ENCODE measurements at places on chromosomes 2 and 18.
A peak's percentile ranks its signal among the peaks of the same experiment; 100 is the strongest.

DNA sequence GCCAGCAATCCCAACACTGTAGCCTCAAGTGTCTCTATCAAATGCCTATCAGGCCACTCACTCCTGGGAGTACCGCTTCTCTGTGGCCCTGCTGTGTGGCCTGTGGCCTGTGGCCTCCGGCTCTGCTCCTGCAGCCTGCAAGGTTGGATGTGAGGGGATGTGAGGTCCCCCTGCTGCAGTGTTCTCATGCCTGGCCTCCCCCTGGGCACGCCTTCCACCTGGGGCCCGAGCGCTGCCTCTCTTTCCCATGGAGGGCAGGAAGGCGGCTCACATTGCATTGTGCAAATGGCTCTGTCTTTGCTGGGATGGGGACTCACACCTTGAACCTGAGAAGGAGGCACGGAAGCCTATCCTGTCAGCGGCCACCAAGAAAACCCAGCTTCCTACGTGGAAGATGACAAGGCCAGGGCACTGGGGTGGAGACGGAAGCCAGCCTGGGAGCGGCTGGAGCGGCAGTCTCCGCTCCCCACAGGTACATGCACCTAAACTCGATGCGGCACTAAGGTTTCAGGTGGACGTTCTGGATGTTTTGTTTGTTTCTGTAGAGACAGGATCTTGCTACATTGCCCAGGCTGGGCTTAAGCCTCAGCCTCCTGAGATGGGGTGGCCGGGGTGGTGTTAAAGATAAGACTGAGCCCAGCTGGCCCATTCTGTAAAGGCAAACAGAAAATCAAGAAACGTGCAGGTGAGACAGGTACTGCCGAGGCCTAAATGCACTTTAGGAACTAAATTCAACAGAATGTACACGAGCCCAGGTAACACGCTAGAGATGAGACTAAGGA, 140.1 kb downstream of the HDAC4 start:
- H3K4me3 ChIP-seq = no peak overlapping the region
- no peaks in the 10 kb centered on the region for H3K36me3 ChIP-seq
- H3K4me1 ChIP-seq = peaks cover 77% of the 10 kb centered on the region
- no peaks in the 10 kb centered on the region for H3K27me3 ChIP-seq
- no peak for DNase-seq
- no peak overlapping the region for H3K27ac ChIP-seq

DNA sequence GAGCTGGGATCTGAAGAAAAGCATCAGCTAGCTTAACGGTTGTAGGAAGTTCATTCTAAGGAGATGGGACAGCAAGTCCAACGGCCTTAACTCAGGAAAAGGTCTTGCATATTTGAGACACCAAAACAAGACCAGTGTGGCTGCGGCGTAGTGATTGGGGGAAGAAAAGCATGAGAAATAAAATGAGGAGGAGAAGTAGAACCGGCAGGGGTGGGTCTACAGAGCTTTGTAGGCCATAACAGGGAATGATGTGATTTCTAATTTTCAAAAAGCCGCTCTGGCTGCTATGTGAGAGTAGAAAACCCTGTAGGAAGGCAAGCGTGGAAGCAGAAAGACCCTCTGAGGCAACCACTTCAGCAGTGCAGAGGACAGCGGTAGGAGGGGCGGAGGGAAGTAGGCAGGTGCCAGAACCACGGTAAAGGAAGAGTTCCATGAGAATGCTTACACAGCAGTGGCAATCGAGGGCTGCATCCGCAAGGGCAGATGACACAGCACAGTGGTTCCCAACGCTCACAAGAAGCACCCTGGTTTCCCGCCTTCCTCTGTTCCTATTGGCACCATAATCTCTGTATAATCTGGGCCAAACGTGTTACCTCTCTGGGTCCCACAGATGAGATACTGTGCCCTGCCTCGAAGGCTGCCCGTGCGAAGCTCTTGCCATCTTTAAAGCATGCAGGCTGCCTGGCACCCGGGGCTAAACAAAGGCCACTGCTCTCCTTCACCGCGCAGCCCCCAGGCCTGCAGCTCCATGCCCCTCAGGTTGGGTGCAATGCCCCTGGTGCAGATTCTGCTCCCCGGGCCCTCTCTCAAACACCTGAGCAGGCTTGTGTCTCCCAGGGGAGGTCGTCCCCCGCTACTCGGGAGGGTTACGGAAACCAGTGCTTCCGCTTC, 795 bp downstream of the ANKRD39 start:
- H3K4me3 ChIP-seq = peak overlapping the region; percentile 84
- H3K36me3 ChIP-seq = peaks cover 20% of the 10 kb centered on the region
- H3K27me3 ChIP-seq = no peaks in the 10 kb centered on the region
- peaks cover 9% of the 10 kb centered on the region for H3K4me1 ChIP-seq
- peak overlapping the region; percentile 67 for H3K27ac ChIP-seq

- DNase-seq = no peak
- H3K27ac ChIP-seq = no peak overlapping the region
- no peaks in the 10 kb centered on the region for H3K36me3 ChIP-seq
- H3K4me3 ChIP-seq = no peak overlapping the region
These were observed 511.6 kb downstream of the PLCL1 start for GRCh38 chr2:198315791-198316630.

GRCh38 chr2:227942021-227942420, 70.6 kb downstream of the DAW1 start:
- no peak overlapping the region for H3K27ac ChIP-seq
- no peaks in the 10 kb centered on the region for H3K4me1 ChIP-seq
- no peaks in the 10 kb centered on the region for H3K27me3 ChIP-seq
- no peak for DNase-seq
- no peak overlapping the region for H3K4me3 ChIP-seq

GRCh38 chr2:108403494-108403893, 25.7 kb downstream of the SULT1C4 start:
- no peak for DNase-seq
- no peaks in the 10 kb centered on the region for H3K36me3 ChIP-seq
- no peaks in the 10 kb centered on the region for H3K27me3 ChIP-seq
- no peak overlapping the region for H3K4me3 ChIP-seq
- no peaks in the 10 kb centered on the region for H3K4me1 ChIP-seq
- no peak overlapping the region for H3K27ac ChIP-seq

DNA sequence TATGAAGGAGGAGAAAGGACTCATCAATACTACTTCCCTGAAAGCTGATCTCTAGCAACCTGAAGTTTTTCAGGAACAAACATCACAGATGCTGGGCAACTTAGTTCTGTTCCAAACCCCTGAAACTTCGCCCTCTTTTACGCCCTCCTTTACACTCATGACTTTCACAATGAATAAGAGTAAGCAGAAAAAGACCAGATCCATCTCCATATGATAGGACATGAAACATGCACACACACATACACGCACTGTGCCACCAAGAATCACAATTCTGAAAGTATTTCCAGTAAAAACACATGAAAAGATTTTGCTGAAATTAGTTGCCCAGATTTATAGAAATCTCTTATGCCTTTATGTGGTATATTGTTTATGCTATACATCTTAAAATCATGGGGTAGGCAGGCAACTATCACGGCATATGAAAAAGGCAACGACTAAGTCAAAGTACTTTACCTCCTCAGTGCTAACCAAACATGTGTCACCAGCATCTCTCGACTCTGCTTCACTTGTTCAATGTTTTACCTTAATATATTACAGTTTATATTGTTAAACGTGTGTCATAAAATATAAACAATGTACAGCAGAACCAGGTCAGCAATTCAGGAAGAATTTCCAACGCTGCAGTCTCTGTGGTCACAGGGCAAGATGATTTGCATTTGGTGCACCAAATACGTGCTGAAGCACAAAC, 47.8 kb downstream of the NHEJ1 start:
- no peaks in the 10 kb centered on the region for H3K27me3 ChIP-seq
- DNase-seq = no peak
- H3K4me1 ChIP-seq = no peaks in the 10 kb centered on the region
- no peak overlapping the region for H3K27ac ChIP-seq
- H3K36me3 ChIP-seq = no peaks in the 10 kb centered on the region
- no peak overlapping the region for H3K4me3 ChIP-seq

DNA sequence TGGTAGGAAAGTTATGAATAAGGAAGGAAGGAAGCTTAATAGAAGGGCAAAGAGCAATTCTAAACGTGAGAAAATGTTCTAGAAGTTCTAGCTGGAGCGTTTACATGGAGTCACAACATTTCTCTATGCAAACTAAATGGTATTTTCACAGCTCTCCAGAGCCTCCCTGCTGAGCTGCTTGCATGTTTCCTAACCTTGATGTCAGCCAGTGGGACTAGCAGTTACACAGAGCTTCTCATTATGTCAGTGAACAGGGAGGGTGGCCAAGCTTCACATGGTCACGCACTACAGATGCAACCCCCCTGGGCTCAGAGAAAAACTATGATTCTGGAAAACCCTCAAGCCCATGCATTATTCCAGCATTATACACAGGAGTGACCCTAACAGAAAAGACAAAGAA, 153.4 kb upstream of the CCDC150 start:
- H3K4me3 ChIP-seq = no peak overlapping the region
- DNase-seq = no peak
- no peaks in the 10 kb centered on the region for H3K36me3 ChIP-seq
- H3K27ac ChIP-seq = no peak overlapping the region

DNA sequence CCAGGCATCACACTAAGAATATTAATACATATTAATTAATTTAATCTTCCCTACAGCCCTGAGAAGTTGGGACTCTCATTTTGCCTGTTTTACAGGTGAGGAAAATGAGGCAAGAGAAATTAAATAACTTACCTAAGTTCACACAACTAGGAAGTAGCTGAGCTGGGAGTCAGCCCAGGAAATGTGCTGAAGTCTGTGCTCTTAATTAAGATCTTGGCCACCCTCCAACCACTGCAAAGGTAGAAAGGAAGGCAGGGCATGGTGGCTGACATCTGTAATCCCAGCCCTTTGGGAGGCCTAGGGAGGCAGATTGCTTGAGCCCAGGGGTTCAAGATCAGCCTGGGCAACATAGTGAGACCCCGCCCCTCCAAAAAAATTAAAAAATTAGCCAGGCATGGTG, 12.9 kb upstream of the MGAT4A start:
- no peak for DNase-seq
- H3K27ac ChIP-seq = no peak overlapping the region
- no peaks in the 10 kb centered on the region for H3K27me3 ChIP-seq
- no peak overlapping the region for H3K4me3 ChIP-seq
- no peaks in the 10 kb centered on the region for H3K4me1 ChIP-seq

GRCh38 chr2:12501469-12502158, 215.1 kb upstream of the TRIB2 start:
- no peaks in the 10 kb centered on the region for H3K36me3 ChIP-seq
- no peaks in the 10 kb centered on the region for H3K4me1 ChIP-seq
- no peak overlapping the region for H3K4me3 ChIP-seq
- no peak for DNase-seq

GRCh38 chr18:37779220-37779619, 213.6 kb upstream of the CELF4 start:
- no peaks in the 10 kb centered on the region for H3K27me3 ChIP-seq
- no peaks in the 10 kb centered on the region for H3K4me1 ChIP-seq
- no peak for DNase-seq
- no peak overlapping the region for H3K27ac ChIP-seq
- no peak overlapping the region for H3K4me3 ChIP-seq

- DNase-seq = no peak
- no peaks in the 10 kb centered on the region for H3K36me3 ChIP-seq
- H3K4me3 ChIP-seq = no peak overlapping the region
- no peaks in the 10 kb centered on the region for H3K4me1 ChIP-seq
These were observed 217.8 kb downstream of the SETBP1 start for GRCh38 chr18:44898498-44898897.

DNA sequence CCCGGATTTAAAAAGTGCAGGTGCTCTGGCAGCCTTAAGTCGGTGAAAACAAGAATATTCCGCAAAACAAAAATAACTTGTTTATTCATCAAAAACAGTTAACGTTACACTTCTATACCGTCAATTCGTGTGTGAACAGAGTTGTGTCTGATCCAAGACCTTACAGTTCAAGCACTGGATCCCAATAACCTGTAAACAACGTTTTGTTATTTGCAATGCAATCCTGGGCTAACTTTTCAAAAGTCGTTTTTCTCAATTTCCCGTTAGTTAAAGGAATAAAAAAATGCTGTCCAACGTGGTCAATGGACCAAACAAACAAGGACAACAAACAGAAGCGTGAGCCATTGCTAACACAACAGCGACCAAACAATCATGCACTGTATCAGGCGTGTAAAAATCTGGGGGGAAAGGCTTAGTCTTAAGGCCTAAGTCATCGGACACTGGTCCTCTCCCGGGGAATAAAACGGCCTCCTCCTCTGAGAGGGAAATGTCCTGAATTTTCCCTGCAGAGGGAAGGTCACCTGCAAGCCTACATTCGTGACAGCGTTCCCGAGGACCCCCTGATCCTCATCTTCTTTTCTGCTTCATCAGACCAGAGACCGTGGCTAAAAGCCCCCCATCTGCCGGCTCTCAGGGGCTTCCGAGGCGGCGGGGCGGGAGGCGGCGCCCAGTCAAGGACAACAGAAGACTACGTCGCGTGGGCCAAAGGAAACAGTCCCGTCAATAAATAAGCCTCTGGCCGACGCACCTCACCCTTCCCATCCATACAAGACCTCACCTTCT, 490 bp downstream of the NDUFS1 start:
- peak overlapping the region; percentile 97 for H3K4me3 ChIP-seq
- H3K4me1 ChIP-seq = peaks cover 21% of the 10 kb centered on the region
- H3K27me3 ChIP-seq = no peaks in the 10 kb centered on the region
- H3K27ac ChIP-seq = peak overlapping the region; percentile 62
- peaks cover 29% of the 10 kb centered on the region for H3K36me3 ChIP-seq
- DNase-seq = no peak

DNA sequence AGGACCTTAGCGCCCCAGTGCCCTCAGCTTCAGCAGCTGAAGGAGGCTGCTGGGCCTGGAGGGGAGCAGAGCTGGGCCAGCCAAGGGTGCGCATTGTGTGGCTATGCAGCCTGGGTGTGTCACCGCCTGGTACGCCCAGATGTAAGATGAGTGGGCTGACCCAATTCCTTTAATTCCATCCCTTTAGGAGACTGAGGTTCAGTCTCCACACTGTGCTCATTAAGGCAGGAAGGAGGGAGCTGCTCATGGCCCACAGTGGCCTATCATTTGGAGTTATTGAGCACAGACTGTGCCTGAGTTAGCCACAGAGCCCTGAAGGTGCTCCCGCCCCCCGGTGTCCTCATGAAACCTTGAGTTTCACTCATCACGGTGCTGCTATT, 194.1 kb upstream of the GLI2 start:
- H3K4me3 ChIP-seq = no peak overlapping the region
- DNase-seq = no peak
- no peaks in the 10 kb centered on the region for H3K36me3 ChIP-seq
- H3K4me1 ChIP-seq = no peaks in the 10 kb centered on the region

DNA sequence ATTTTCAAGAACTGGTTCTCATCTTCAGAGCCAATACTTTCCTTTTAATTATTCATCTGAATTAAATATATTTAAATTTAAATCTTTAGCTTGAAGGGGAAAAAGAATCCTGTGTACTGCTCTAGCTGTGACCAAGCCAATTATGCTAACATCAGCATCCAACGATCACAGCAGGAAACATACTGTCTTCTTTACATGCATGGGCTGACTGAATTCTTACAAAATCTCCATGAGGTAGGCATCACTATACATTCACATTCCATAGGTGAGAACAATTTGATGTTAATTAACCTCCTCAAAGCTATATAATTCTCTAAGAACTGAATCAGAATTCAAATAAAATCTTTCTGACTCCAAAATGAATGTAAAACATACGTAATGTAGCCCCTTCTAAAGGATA, 118.8 kb upstream of the MAP2 start:
- DNase-seq = no peak
- no peak overlapping the region for H3K27ac ChIP-seq
- H3K4me3 ChIP-seq = no peak overlapping the region
- no peaks in the 10 kb centered on the region for H3K27me3 ChIP-seq

- DNase-seq = no peak
- no peak overlapping the region for H3K4me3 ChIP-seq
- H3K27ac ChIP-seq = no peak overlapping the region
- H3K27me3 ChIP-seq = no peaks in the 10 kb centered on the region
- H3K4me1 ChIP-seq = no peaks in the 10 kb centered on the region
These were observed 200.6 kb downstream of the TCF4 start for GRCh38 chr18:55387139-55387984.
